ENCODE measurements at places on chromosomes 6 and 20.

GRCh38 chr20:60680554-60680953, 571.5 kb upstream of the CDH4 start:
- DNase-seq, result no peak

DNA sequence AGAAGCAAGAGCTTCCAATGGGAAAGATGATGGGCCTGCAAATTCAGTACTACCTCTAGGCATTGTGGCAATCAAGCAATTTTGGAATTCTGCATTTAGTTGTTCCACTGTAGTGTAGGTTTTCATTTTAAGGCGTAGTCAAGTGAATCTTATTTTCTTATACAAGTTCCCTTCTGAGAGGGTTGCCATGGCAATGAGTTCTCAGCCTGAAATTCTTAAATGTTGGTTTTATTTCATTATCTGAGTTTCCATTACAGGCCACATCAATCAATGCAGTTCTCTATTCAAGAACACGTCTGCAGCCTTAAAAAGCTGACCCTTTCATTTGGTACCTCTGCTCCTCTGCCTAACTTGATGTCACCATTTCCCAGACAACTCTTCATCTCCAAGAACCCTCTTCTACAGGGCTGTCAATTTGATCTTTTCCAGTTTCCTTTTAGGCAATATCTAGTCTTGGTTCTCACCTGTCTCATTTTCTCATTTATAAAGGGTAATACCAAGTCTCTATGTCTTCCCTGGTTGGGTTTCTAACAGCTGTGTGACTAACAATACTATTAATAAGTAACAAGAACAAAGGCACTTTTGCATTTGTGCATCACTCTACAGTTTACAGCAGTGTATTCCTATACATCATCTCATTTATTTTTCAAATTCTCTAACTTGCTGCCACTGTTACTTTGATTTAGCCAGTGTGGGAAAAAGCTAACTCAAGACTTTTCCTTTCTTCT, 898.2 kb upstream of the FLRT3 start:
- no peak for DNase-seq

GRCh38 chr6:160679402-160679769, 15.3 kb upstream of the LPA start:
- DNase-seq, result no peak

- no peak for DNase-seq
Measured at GRCh38 chr6:147192278-147192911, 11.8 kb upstream of the STXBP5 start.

GRCh38 chr6:52712136-52712535, 41.2 kb downstream of the TMEM14A start:
- no peak for DNase-seq

- no peak for DNase-seq
Measured at GRCh38 chr20:19354950-19355349, 142.5 kb downstream of the SLC24A3 start.

DNA sequence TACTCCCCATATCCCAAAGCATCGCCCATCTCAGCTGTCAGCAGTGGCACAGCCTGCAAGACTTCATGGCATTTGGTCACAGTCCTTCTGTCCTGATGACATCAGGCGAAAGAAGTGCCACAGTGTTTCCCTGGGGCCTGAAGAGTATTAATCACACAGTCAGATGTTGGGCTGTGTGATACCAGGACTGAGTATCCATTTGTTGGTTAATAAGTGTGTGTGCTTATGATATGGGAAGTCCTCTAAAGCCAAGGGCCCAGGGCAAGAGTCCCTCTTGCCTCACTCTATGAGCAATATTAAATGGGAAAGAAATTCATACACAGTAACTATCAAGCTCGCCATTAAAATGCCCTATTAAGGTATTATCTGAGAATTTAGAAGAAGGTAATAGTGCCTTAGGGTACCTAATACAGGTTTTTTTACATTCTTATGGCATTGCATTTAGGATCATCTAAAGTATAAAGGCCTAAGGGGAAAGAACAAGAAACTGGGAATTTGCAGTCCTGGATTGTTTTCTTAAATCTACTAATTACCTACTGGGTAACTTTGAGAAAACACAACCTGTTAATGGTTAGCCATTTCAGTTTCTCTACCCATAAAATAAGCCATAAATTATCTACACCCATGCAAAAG, 204.1 kb upstream of the PREP start:
- DNase-seq, result no peak

Data from stimulated activated CD4-positive, alpha-beta T cell treated with anti-CD3 and anti-CD28 coated beads, Interleukin-2, amount 100 ng/mL, for 48 hours (primary cell).